NCI-H1436 treated with DMSO at 0.1 percent for 48 hours (cell line): ENCODE measurements at places on chromosomes 7 and 10.

DNA sequence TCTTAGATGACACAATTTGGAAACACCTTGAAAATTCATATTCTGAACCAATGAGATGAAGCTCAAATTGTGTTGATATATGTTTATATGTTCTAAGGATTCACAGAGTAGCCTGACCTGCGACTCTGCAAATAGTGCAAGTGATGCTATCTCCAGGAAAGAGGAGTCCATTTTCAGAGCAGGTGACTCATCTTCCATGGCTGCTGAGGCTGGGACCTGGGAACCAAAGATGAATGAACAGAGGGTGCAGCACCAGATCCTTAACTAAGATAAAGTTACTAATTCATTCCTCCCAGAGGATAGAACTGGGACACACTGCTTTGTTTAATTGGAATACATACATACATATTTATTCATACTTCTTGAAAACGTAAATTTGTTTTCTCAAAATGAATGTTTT lies 240.6 kb upstream of the SEMA3C start:
- DNase-seq = no peak

DNA sequence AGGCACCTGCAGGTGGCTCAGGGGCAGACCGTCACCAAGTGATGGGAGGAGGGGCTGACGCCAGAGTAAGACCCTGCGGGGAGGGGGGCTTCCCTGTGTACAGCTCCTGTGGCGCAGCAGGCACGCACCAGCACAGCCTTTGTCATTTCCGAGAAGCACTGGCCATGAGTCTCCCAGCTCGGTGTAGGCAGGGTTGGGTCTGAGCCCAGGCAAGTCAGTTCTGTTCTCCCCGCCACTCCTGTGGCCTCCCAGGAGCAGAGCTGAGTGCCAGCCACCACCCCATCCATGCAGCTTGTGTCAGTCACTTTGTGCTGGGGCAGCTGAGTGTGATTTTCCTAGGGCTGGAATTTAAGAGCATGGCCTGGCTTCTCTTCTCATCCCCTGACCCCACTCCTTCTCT lies 13.2 kb downstream of the CPSF4 start:
- no peak for DNase-seq

- no peak for DNase-seq
Measured at GRCh38 chr7:90540406-90540805, 55.7 kb upstream of the CDK14 start.

GRCh38 chr10:117504562-117504961 lies 38.0 kb upstream of the EMX2 start:
- DNase-seq = no peak

- DNase-seq = no peak
Measured at GRCh38 chr10:117609796-117610170, 67.2 kb downstream of the EMX2 start.
